ENCODE measurements at places on chromosomes 4 and X.

DNA sequence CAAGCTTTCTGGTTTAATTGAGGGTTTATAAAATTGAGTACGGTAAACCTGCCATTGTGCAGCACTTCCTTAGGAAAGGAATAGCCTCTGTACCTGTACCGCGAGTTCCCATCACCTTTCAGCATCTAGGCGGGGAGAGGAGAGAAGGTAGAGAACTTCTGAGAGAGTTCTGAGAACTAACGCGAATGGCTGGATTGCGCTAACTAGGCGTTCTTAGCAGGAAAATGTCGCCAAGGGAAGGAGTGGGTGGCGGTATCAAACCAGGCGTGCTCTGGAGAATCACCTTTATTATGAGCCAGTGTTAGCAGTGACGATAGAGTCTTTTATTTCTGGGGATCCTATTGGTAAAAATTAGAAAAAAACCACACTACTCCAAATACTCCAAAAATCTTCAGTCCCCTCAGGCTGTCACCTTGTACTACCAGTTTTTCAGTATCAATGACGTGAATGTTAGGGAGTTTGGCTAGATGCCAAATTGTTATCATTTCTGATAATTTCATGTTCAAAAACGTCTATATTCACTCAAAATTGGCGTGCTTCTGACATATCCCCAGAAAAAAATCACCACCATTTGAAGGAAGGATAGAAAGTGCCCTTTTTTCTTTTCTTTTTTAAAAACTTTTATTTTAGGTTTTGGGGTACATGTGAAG lies 1.4 kb downstream of the UGT8 start:
- no peak for DNase-seq

DNA sequence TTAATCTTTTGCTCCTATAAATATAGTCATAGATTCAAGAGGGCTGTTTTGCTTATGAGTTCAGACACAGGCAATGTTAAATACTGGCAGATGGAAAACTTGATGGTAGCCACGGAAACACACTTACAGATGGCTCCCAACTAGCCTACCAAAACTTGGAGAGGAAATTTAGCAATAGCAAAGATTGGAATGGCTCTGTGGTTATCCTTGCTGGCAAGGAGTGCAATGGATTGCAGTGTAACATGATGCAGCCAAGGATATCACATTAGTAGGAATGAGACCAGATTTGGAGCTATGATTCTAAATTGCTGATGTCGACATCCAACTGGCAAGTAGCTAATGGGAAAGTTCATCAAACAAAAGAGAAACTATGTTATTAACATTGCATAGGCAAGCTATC lies 791.0 kb upstream of the DIAPH2 start:
- DNase-seq = no peak

DNA sequence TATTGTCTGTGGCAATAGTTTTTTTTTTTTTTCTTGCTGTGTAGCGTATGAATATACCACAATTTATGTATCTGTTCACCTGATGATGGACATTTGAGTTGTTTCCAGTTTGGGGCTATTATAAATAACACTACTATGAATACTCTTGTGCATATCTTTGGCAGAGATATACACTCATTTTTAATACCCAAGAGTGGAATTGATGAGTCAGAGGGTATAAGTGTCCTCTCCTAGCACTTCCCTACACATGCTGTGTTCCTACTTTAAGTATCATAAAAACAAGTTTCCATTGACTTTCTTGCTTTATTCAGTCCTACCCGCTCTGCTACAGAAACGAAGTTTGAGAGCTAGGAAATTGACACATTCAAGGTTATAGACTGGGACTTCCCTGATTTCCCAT lies 39.8 kb downstream of the XIAP start:
- DNase-seq = no peak

- DNase-seq = no peak
Measured at GRCh38 chr4:108940149-108940548, 177.3 kb upstream of the ETNPPL start.

DNA sequence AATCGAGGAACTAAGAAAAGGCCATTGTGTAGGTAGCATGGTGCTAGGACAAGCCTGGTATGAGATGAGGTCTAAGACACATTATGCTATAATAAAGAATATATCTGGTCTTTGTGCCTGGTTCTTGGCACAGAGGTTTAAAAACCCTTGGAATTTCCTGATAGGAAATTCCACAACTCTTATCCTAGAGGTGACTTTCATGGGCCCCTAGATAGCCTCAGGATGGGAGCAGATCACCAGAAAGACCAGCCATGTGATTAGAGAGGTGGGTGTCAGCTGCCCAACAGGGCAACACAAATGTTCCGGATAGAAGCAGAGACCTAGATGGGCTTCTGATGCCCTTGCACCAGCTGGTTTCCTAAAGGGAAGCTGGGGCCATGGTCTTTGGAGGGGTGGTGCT lies 107.2 kb downstream of the SCD5 start:
- no peak for DNase-seq

DNA sequence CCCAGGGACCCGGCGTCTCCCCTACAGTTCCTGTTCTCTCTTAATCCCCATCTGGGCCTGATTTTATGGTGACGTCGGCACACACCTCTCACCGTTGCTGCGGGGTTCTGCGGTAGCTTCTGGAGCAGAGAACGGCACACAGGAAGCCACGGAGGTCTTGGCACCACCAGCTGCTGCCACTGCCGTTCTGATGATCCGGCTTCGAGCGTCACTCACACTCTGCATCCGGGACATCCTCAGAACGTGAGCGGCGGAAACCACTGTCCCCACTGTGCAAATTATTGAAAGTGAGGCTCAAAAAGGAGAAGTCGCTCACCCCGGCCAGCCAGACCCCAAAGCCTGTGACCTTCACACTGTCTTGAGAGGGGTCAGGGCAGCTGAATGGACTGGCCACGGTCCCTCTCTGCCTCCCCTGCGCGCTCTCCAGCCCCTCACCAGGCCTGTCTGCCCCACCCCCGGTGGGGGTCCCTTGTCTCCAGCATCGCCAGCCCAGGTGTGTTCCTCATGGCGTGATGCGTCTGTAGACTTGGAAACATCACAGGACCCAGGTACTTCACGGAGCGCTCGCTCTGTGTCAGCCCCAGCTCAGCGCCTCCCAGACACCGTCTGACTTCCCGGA lies 201.1 kb downstream of the AFAP1 start:
- DNase-seq = no peak

- DNase-seq = no peak
Measured at GRCh38 chr4:4394644-4395043, 7.7 kb downstream of the NSG1 start.

DNA sequence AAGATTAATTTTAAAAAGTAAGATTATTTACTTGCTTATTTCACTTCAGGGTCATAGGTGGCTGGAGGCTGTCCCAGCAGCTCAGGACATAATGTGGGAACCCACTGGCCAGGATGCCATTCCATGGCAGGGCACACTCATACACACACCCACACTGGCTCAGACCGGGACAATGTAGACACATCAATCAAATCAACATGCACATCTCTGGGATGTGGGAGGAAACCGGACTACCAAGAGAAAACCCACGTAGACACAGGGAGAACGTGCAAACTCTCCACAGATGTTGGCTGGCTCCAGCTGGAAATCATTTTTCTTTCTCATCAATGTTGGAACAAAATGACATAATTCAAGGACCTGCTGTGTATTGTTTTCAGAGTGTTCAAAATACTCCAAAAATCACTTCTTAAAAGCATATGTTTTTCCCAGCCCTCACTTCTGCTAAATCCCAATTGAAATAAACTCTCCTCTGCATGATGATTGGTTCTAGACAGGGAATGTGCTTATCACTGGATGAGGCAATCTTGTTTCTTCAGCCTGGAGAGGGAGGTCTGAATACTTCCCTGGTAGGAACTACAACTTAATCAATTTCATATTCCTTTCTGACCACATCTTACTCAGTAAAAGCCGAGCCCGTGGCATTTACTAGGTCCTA lies 18.6 kb upstream of the CPE start:
- DNase-seq = no peak

DNA sequence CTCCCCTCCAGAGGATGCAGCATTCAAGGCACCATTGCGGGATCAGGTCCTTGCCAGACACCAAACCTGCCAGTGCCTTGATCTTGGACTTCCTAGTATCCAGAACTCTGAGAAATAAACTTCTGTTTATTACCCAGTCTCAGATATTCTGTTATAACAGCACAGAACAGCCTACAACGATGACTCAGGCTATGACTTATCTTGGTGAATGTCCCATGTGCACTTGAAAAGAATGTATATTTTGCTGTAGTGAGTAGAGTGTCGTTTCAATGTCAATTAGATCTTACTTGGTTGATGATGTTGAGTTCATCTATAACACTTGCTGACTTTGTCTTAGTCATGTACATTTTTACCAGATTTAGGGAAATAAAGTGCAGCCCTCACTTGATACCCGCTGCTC lies 34.5 kb upstream of the PGRMC1 start:
- no peak for DNase-seq

- no peak for DNase-seq
Measured at GRCh38 chr4:6660430-6660829, 19.9 kb downstream of the MRFAP1 start.

DNA sequence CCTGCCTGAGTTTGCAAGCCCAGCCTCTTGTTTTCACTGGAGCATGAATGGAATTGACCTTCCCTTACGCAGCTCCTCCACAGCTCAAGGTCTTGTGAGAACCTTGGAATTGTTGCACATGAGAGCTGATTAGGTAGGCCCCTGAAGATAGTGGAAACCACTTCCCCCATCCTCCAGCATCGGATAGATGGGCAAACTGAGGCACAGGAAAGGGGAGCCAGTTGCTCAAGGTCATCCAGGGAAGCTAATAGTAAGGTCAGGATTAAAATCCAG lies 27.2 kb downstream of the PJA1 start:
- DNase-seq = no peak

DNA sequence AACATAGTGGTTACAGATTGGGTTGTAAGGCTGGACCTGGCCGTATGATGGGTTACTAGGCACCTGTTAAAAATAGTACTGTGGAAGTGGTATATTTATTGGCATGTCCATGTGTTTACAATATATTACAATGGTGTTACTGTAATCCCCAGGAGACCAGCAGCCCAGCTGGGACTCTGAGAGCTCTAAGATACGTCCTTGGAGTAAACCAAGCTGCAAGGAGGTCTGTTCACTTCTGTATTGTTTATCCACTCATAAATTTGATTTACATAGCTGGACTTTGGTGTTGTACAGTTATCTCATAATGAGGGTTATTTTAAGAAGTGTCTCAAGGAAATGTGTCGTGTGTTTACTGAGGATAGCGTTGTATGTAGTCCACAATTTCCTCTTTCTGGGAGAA lies 93.8 kb downstream of the TBL1X start:
- DNase-seq = no peak

DNA sequence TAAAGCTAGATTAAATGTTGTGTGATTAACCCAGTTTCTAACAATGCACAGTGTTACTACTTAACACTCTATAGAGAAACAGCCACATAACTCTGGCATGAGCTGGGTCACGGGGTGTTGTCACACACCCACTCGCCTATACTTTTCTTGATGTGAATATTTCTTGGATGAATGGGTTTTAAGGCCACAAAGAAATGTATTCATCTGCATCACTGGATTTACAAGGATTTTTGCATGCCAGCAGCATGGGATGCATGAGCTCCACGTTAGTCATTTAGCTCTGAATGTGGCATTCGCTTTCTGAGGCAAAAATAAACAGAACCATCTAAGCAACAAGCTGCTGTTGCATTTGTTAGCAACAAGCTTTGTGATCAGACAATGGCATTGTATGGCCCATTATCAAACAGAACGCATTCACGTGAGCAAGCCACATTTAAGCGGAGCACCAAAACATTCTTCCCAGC lies 89.7 kb downstream of the LRP2BP start:
- DNase-seq = no peak

- DNase-seq = peak; percentile 20
Measured at GRCh38 chrX:101347859-101348451, 587 bp downstream of the TIMM8A start.

DNA sequence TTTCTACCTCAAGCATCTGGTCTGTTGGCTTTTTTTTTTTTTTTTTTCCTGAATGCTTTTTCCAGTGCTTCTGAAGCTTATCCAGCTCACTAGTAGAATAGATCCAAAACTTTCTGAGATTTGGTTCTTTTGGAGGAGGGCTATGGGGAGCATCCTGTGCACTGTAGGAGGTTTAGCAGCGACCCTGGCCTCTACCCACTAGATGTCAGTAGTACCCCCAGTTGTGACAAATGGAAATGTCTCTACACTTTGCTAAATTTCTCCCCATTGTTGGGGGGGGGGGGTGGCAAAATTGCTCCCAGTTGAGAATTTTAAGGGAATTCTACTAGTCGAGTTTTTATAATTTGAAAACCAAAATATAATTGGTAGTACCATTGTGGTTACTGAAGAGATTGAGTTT lies 23.0 kb upstream of the PPA2 start:
- no peak for DNase-seq

DNA sequence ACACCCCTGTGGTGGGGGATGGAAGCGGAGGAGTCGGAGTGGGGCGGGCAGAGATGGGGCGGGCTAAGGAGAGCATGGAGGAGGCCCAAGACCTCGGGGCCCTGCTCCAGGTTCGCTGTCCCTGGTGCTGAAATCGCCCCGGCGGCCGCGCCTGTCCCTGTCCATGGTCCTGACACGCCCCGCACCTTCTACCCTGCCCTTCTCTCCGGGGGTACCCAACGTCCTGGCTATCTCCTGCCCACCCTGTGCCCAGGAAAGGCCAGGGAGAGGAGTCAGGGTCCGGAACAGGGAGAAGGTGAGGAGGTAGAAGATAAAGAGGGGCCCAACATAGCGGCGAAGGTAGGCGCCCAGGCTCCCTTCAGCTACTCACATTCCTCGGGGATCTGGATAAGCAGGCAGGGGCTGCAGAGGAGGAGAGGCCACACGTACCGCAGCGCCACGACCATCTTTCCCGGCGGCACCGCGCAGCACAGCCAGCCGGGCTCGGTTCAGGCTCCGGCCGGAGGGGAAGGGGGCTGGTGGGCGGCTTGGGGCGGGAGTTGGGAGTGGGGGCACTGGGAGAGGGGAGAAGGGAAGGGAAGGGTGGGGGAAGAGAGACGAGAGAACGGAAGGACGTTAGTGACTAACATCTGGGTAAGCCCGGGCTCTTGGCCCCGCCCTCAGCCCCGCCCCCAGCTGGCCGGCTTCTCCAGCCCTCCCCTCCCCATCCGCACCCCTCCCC lies 10.4 kb downstream of the L1CAM start:
- DNase-seq = peak; percentile 80

DNA sequence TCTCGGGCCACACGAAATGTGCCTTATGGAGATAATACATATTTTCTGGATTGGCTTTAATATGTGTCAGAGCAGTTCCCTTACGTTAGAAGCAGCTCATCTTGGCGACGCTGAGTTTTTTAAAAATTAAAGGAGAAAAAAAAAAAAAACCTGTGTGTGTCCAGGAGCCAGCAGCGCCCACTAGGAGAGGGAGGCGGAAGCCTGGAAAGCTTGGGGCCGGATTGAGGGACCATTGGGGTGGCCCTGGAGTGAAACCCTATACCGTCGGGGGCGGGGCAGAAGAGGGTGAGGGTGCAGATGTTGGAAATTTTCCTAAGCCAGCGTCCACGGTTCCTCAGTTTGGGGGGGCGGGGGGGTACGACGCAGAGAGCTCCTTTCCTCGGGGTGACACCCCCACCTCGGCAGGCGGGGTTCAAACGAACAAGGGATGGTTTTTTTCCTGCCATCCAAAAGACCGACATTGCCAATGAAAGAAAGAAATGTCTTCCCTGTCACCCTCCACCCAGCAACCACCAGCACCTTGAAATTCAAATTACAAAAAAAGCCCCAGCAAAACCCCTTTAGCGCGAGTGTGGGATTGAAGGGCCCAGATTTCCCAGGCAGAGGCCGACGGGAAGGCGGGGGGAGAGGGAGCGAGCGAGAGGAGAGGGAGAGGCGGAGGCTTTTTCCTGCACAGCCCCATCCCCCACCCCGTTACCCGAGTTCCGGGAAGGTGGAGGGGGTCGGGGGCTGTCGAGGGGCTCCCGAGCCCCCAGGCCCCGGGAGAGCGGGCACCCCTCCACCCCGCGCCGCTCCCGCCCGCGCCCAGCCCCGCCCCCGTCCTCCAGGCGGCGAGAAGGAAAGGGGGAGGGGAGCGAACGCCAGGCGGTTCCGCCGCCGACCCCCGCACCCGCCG lies 859 bp downstream of the SMARCA1 start:
- peak; percentile 49 for DNase-seq

Data from HuH-7 (cell line).